ENCODE measurements at places on chromosomes 2 and 18.

DNA sequence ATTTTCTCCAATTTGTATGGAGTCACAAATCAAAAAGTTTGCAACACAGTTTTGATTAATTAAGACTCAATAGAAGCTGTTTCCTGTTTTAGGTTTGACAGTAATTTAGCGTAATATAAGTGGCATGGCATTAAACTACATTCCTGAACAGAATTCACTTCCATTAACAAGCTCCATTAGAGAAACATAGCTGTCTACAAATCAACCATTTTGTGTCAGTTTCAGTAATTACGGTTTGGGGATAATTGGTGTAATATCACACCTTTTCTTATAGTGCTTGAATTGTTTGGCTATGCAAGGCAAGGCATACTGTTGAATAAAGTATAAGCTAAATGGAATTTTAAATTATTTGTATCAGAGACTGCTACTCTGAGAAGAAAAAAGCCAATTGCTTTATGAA, 585.5 kb downstream of the CBLN2 start:
- DNase-seq = no peak

- peak; percentile 85 for DNase-seq
These were observed 2.2 kb upstream of the ERMN start for GRCh38 chr2:157327621-157328500.

GRCh38 chr2:136119717-136120675, 2.0 kb upstream of the CXCR4 start:
- no peak for DNase-seq

DNA sequence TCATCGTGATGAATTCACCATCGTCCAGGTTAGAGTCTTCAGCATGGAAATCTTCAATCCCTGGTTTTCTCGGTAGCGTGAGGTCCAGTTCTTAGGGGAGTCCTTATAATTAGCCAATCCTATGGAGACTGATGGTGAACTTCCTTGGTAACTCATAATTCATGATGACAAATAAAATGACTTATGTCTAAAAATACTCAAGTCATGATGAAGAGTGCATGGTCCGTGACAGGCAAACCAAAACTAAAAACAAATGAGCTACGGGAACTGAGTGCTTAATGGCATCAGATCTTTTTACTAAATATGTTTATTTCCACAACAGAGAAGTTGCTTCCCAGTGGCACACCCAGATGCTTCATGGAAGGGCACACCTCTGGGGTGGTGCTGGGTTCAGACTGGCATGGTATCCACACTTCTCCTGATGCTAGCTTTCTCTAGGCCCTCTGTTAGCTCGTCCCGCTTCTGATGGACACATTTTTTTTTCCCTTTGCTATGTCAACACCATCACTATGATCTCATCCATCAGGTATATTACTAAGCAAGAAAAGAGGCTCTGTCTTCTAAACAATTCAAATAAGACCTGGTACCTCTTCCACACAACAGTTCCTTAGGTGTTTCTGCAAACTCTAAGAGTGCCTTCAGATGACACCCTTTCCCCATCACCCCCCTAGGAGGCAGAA, 92.8 kb upstream of the NEDD4L start:
- DNase-seq = no peak

DNA sequence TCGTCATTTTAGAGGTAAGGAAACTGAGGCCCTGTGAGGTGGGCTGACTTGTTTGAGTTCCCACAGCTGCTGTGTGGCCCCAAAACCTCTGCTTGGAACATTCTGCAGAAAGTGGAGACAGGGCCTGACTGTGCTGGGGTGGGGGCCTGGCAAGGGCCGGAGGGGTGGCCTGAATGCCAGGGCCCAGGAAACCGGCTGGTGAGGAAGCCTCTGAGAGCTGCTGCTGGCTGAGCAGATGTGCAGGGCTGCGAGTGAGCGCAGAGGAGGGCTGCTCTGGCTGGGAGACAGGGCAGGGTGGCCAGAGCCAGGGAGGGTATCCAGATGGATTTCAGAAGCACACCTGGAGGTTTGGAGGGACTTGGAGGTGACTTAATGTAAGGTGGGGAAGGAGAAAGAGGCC, 29.9 kb upstream of the INHBB start:
- no peak for DNase-seq
